Dermis microvascular lymphatic vessel endothelial cell (primary cell): ENCODE measurements at places on chromosomes 7 and 10. TPM values are rescaled to one million over a fixed set of nuclear protein-coding genes. Genes with fewer than 3 reads are reported as not detected.

Gene FOXI2
- not detected in 2 replicates for total RNA-seq

- DNase-seq, result no peak
These were observed 67.6 kb upstream of the ADAM12 start for GRCh38 chr10:126455766-126456405.

DNA sequence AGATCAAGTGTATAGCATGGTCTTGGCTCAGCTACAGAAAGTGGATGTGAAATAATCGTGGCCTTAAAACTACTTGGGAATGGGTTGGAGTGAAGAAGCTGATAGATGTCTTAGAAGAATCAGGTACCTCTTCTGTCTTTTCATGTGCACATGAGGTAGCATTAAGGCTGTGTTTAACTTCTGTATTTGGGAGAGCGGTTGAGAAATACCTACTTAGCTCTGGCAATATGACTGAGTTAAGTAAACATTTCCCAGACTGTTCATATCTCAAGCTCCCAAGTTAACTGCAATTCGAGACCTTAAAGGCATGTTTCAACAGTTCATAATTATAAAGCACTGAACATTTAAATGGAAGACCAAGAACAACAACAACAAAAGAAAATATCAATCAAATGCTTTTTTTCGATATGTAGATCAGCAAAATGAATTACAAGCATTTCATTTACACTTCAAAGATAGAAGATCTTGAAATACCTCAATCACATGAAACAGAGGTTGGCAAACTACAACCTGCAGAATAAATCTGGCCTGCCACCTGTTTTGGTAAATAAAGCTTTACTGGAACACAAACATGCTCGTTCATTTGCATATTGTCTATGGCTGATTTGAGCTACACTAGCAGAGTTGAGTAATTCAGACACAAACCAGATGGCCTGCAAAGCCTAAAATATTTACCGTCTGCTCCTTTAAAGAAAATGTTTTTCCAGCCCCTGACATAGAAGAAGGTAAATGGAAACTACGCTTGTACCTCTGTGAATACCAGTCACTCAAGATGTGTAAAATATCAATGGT lies 337.1 kb upstream of the GLI3 start:
- no peak for DNase-seq

DNA sequence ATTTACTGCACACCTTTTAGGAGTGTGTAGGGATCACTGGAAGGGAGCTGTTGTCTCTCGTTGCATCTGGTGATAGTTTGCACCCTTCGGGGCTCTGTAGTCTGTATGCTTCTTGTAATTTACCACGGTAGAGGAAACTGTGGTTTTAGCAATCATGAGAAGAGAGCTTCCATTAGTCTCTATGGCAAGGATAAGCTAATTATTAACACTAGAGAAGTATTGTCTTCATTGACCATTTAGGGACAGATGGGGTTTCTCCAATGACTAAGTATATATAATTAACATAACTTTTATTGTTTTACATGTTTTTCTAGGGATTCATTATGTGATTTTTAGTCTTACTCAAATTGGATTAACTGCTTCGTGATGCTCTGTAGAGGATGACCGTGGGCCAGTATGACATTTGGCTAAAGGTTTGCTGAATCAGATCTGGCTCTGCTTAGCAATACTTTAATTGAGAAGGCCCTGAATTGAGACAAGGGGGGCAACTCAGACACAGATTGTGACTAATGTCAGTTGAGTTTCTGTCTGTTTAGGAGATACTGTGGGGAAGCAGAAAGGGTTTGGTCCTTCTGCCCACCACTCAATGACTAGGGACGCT lies 8.7 kb downstream of the SLC18A2 start:
- DNase-seq, result no peak

Gene CYP2C8
- under 0.01 TPM in 1 of 2 replicates, not detected in the other for total RNA-seq

- peak; percentile 56 for DNase-seq
These were observed 15.3 kb downstream of the NKX2-3 start for GRCh38 chr10:99548041-99548530.

DNA sequence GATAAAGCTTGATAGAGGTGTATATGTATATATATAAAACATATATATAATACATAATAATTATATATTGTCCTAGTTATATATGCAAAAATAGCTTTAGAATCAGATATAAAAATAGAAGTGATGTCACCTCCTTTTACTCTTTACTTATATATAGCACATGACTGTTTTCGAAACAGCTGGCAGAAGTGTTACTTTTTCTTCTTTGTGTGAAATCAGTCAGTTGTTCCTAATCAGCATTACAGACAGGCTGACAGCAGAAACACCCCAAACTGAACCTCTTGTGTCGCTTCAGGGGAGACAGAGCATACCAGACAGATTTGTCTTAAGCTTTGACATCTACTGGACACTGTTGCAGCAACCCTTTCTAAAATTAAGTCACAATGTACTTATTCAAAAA lies 684.9 kb upstream of the CELF2 start:
- no peak for DNase-seq

Gene FAM24B
- total RNA-seq, result 0.63 and 3.2 TPM in 2 replicates

DNA sequence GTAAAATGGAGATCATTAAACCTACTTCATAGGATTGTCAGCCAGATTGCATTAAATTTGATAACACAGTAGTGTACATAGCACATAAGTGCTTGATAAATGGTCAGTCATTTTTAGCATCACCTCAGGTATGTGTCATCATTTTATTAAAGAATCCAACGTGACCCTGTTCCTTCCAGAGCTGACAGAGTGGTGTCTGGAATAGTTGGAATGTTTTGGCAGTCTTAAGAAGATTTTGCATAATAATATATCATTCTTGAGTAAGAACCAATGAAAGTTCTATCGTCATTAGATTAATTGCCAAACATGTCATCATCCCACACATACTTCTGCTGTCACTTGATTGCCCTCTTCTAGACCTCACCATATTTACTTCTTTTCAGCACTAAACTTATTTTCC lies 451.4 kb upstream of the POM121L12 start:
- no peak for DNase-seq

DNA sequence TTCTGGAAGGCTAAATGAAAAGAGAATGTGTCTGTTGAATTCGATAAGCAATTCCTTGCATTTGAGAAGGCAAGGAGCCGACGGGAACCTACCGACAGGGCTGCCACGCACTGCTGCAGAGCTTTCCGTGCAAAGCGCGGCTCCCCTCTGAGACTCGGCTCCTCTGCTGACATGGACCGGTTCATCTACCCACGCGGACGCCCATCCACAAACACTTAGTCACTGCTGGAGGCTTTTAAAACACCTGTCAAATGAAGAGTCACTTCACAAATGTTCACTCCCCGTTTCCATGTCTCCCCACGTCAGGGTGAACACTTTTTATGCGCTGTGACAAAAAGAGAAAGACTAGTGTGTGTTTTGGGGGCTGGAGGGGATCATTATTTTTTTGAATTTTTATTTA lies 32.0 kb downstream of the AMZ1 start:
- DNase-seq, result no peak

Gene XRCC2
- total RNA-seq, result 2.0 and 3.7 TPM in 2 replicates

- no peak for DNase-seq
These were observed 27.2 kb downstream of the SCD start for GRCh38 chr10:100374200-100374655.

DNA sequence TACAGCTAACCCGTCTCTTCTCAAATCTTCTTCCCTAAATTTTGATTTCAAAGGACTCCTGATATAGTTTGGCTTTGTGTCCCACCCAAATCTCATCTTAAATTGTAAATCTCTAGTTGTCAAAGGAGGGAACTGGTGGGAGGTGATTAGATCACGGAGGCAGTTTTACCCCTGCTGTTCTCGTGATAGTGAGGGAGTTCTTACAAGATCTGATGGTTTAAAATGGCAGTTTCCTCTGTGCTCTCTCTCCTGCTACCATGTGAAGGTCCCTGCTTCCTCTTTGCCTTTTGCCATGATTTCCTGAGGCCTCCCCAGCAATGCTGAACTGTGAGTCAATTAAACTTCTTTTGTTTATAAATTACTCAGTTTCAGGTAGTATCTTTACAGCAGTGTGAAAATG lies 269.3 kb downstream of the POLR1F start:
- no peak for DNase-seq

Gene MAT1A
- total RNA-seq, result not detected in 2 replicates

DNA sequence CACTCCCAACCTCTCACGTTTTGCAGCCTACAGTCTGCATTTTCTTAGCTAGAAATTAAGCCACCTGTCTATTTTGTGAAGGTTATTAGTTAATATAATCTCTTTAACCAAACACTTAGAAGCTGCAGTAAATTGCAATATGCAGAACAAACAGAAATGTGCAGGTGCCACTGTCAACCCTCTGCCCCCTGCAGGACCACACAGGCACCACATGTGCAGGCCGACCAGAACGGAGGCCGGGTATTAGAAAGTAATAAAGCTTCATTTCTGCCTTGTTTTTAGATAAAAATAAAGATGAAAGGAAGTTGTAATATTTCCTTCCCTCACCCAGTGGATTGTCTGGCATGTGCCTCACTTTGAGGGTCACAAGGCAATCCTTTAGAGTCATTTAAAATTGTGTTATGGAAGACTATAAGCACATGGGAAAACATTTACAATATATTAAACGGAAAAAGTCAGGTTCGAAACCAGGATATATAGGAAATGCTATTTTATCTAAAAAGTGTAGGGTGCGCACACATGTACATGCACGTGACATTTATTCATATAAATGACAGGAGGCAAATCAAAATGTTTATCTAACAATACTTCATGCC lies 158.2 kb downstream of the ARHGAP12 start:
- DNase-seq, result peak; percentile 71

- DNase-seq, result no peak
These were observed 232.6 kb downstream of the REEP3 start for GRCh38 chr10:63753808-63754207.

- DNase-seq, result no peak
These were observed 458.0 kb upstream of the GALNT17 start for GRCh38 chr7:70673778-70674570.

DNA sequence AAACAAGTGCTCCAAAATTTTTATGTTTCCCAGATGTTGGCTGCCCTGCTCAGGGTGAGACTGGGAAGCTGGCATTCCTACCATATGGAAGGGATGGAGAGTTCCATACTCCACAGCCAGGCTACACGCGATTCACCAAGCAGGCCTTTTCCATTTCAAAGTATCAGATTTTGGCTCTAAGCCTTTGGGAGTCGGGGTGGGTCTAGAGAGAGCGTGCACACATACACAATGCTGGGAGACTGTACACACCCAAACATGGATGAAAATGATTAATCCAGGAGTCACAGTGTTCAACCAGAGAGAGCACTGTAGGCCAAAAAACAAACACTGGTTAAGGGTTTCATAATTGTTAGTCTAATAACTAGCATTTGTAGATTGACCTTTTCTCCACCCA lies 295.0 kb downstream of the BICC1 start:
- no peak for DNase-seq

DNA sequence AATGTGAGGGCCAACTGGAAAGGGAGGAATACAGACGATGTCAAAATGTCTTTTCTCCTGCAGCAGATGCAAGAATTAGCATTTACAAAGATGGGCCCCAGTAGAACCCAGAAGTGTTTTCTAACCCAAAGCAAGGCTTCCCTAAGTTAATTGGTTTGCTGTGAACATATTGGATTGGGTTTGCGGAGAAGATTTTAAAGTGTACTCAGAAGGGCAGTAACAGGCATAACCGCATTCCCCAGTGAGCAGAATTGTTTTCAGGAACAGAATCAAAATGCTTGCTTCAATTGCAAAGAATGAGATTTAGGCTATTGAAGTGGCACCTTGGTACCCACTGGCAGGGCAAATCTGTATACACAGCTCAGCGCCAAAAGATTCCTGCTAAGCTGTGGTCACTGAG lies 78.0 kb downstream of the NRP1 start:
- no peak for DNase-seq

- no peak for DNase-seq
These were observed 18.2 kb upstream of the HECTD2 start for GRCh38 chr10:91391920-91392319.

GRCh38 chr7:20896996-20897395 lies 110.3 kb upstream of the SP8 start:
- no peak for DNase-seq

DNA sequence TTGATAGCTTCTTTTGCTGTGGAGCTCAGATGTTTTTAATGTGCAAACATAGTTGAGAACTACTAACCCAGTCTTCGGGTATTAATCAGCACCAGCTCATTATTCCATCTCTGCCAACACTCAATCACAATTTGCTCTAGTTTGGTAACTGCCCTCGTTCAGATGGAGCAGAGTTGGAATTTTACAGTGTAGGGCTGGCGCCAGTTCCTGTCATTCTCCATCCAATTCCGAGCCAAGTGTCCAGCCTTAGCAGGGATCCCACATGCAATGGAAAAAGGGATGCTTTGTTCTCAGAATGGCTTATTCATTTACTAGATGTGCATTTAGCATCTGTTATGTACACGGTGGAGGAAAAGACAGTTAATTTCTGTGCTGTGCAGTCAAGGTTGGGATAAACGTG lies 504.5 kb upstream of the GALNT17 start:
- DNase-seq, result no peak

DNA sequence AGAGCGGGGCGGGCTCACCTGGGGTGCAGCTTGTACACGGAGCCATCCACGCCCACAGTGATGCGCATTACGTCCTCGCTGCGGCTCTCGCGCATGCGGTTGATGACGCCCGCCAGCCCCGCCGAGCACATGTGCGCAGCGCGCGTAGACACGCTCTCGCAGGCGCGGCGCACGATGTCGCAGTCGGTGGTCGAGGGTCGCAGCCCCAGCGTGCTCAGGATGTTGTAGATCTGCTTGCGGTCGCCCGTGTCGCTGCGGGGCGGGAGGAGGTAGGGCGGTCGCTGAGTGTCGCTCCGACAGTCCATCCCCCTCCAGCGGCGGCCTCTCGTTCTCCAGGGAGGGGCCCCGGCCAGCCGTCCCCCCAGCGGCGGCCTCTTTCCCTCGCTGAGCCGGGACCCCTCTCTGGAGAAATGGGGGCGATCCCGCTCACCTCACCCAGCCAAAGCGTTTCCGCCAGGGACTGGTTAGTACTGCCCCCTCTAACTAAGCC lies 4.4 kb upstream of the MYL7 start:
- DNase-seq, result no peak

GRCh38 chr7:158150234-158150633 lies 437.4 kb downstream of the PTPRN2 start:
- DNase-seq, result no peak

Gene GATA3
- total RNA-seq, result under 0.01 TPM in 2 replicates

Gene HECW1
- not detected in 2 replicates for total RNA-seq

DNA sequence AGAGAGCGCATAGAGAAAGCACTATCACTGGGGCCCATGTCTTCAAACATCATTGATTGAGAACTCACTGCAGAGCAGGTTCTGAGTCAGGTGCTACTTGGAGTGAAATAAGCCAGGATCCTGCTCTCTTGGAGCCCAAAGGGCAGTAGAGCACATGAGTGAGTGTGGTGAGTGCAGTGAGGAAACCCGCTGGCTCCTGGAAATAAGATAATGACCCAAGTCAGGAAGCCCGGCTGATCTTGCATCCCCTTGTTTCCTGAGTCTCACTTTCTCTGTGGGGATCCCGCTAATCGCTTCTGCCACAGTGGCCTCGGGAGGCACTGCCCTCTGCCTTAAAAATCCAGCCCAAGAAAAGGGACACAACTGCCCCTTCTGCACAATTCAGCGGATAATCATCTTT lies 7.1 kb upstream of the FAM107B start:
- DNase-seq, result no peak

Gene PRKAR2B
- total RNA-seq, result 12.0 and 19.9 TPM in 2 replicates
